ENCODE measurements at places on chromosomes 6 and 20.

DNA sequence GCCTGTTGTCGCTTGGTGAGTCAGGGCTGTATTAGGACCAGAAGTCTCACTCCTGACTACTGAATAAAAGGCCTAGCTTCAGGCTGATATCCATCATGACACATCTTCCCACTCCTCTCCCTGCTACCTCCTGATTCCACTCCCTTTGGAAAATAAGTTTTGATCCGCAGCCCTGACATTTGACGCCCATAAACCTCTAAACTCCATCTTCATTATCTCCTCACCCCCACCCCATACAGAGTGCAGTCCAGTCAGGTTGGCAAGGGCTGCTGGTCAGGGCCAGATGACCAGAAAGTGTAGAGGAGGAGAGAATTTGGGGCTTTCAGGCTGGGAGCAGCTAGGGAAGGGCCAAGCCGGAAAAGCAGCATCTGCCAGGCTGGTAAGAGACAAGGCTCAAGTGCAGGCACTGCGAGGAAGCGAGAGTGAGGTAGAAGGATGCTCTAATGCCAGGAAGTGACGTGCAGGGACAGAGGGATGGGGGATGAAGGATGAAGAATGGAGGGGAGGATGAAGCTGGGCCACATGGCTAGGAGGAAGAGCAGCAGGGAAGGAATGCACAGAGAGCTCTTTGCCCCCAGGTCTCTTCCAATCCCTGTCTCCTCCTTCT, 1.2 kb downstream of the GGT7 start:
- no peak for DNase-seq

GRCh38 chr6:152573762-152574161, 63.4 kb downstream of the SYNE1 start:
- no peak for DNase-seq

DNA sequence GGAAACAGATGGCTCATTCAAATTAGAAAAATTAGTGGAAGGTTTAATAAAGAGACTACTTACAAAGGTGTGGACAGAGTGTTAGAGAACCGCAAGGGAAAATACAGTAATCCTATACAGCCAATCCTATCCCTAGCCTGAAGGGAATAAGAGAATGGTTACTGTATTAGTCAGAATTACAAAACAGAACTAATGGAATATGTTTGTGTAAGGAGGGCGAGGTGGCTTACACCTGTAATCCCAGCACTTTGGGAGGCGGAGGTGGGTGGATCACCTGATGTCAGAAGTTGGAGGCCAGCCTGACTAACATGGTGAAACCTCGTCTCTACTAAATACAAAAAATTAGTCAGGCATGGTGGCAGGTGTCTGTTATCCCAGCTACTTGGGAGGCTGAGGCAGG, 16.3 kb upstream of the TRPC4AP start:
- DNase-seq, result no peak

- DNase-seq, result no peak
Measured at GRCh38 chr20:10609276-10609675, 64.5 kb downstream of the JAG1 start.

- no peak for DNase-seq
Measured at GRCh38 chr6:4983322-4983721, 20.5 kb downstream of the RPP40 start.

DNA sequence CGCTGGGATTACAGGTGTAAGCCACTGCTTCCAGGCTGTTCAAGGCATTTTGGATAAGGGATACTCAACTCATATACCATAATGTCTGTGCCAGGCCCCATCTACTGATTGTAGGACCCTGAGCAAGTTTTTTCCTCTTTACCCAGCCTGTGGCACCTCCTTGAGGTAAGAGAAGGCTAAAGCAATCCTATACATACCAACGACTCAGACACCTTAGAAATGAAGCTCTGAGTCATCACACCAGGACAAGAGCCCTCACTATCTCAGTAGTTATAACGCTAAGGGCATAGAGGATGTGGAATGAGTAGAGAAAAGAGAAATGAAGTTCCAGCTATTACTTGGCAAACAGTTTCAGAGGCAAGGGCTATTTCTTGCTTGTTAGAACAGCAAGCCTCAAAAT, 16.9 kb downstream of the NDRG3 start:
- no peak for DNase-seq

DNA sequence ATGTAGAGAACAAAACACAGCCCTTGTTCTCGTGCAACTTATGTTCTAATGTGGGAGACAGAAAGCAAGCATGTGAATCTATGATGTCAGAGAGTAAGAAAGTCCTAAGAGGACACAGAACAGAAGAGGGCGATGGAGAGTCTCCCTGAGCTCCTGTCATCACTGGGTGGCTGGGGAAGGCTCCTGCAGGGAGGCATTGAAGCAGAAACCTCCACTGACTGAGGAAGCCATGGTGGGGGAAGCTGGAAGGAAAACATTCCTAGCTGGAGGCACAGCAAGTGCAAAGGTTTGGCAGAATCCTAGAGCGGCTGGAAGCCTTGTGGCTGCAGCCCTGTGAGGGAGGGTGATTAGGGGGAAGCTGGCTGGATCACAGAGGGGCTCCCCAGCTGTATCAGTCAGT, 248.0 kb downstream of the CDH26 start:
- no peak for DNase-seq

DNA sequence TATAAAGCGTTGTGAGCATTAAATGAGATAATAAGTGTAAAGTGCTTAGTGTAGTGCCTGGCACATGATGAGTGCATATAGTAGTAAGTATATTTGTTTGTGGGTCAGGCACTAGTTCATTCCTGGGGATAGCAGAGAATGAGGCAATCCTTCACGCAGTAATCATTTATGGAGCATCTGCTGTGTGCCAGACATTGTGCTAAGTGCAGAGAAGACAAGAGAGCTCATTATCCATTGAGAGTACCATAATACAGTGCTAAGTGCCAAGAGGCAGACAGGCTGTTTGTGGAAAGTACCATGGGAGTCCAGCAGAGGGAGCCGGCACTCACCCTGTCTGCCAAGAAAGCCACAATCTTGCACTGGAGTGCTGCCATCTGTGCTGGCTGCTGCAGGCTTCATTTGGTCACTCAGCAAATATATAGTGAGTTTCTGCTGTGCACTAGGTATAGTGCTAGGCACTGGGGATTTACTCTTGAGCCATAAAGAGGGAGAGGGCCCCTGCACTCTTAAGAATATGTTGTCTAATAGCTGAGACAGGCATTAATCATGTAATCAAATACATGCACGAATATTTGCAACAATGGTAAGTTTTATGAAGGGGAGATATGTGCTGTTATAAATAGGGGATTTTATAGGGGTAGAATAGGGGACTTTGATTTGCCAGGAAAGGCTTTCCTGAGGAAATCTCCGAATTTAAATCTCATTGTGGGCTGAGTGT, 12.9 kb upstream of the MROH8 start:
- peak; percentile 58 for DNase-seq

- DNase-seq, result no peak
Measured at GRCh38 chr20:50283922-50284810, 93.5 kb downstream of the CEBPB start.

DNA sequence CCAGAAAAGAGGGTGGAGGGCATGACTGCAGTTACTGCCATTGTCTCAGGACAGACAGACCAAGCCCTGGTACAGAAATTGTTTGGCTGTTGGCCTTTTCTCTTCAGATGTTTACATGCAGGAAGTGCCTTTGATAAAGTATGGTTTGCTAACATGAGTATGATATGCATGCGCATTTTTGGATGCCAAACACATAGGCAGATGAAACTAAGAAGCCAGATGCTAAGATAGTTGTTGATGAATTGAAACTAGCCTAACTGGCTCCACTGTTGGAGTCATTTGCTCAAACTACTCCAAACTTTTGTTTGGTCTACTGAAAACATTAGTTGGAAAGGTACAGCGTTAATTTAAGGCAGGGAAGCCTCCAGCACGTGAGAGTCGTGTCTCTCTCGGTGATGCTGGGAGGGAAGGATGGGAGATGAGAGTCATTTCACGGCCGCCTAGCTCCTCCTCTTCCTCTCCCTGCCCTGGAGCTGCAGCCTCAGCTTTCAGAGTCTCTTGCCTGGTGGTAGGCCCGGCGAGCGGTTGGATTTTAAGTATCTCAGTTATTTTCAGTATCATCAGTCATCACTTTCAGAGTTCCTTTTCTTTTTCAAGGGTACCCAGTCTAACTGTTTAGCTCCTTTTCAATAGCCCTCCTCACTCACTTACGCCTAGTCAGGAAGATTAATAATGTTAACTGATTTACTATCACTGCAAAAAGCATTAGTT, 29.7 kb downstream of the RREB1 start:
- no peak for DNase-seq

Measured in GM12892 (cell line).